ENCODE measurements at places on chromosomes 12 and 14. TPM values are rescaled to one million over a fixed set of nuclear protein-coding genes. Genes with fewer than 3 reads are reported as not detected.
A peak's percentile ranks its signal among the peaks of the same experiment; 100 is the strongest.

- DNase-seq: no peak
- peak overlapping the region; percentile 46 for H3K27ac ChIP-seq
- no peaks in the 10 kb centered on the region for H3K27me3 ChIP-seq
- no peak overlapping the region for H3K4me3 ChIP-seq
These were observed 286.3 kb downstream of the NUAK1 start for GRCh38 chr12:105852496-105852895.

The KRT6C gene
- not detected for total RNA-seq

DNA sequence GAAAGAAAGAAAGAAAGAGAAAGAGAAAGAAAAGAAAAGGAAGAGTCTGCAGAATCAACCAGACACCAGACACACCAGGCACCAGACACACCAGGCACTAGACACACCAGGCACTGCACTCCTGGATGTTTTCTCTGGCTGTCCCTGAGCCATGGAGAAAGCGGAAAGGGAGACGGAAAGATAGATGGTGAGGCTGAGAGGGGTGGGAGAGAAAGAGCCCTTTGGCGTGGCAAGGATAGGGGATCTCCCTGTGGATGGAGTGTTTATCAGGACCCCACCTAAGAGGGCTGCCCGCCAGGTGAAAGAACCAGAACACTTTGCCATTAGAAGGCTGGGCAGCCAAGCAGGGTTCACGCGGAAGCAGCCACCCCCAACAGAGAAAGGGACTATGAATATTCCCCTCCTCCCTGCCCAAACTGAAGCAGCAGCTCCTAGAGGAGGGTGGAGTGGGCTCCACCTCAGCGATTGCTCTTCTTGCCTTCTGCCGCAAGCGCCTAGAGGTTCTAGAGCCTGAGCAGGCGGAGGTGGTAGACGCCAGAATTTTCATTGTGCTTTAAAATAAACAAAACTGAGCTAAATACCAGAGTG, 13.4 kb downstream of the ST8SIA1 start:
- DNase-seq: no peak
- no peak overlapping the region for H3K27ac ChIP-seq
- H3K36me3 ChIP-seq: peaks cover 5% of the 10 kb centered on the region
- H3K4me1 ChIP-seq: no peaks in the 10 kb centered on the region

DNA sequence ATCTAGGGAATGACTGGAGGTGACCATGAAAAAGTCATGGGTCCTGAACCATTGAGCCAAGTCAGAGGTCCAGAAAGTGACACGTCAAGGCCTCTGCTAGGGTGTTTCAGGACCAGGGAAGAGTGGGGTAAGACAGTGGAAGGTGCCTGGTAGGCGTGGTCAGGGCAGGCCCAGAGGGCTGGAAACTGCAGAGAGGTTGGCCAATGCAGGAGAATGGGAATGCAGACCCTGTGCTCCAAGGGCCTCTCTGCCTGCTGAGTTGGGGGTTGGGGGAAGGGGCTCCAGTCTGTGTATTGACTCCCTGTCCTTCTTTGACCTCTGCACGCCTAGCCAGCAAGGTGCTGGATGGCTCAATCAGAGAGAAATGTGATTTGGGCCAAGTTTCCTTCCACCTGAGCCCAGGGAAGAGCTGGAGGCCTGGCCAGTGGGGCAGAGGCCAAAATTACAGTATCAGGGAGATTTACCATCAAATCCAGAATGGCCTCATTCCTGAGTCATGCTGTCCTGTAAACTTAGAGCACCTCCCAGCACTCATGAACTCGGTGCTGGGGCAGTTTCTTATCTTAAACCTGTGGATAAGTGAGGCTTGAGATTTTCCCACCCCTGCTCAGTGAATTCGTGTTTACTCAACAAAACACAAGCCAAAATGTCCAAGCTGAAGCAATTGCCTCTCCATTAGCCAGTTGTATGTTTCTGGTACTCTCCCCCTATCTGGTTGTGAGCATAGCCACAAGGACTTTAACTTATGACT, 24.4 kb downstream of the IRF2BPL start:
- H3K27ac ChIP-seq: no peak overlapping the region
- no peaks in the 10 kb centered on the region for H3K27me3 ChIP-seq
- DNase-seq: no peak
- no peaks in the 10 kb centered on the region for H3K36me3 ChIP-seq
- H3K4me1 ChIP-seq: peaks cover 35% of the 10 kb centered on the region
- no peak overlapping the region for H3K4me3 ChIP-seq

The NPC2 gene
- total RNA-seq: 160 TPM

DNA sequence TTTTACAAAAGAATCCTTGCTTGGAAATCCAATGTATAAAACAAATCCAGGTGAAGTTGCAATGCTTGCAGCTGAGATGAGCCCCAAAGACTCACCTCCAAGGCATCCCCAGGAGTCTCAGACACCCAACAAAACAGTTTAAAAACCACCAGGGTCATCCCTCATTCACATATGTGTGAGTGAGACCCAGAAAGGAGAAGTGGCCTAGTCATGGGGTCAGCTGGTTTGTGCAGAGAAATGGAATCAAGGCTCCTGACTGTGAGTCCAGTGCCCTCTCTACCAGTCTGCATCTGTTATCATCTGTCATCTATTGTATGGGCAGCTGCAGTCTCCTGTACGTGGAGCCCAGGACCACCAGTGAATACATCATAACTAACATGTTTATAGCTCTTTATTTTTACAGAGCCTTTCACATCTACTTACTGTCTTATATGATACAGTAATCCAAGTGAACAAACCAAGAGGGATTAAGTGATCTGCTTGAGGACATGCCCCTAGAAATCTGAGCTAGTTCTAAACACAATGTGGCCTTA, 27.1 kb downstream of the PLEKHG7 start:
- H3K36me3 ChIP-seq: no peaks in the 10 kb centered on the region
- H3K27me3 ChIP-seq: no peaks in the 10 kb centered on the region
- no peak overlapping the region for H3K27ac ChIP-seq
- peaks cover 7% of the 10 kb centered on the region for H3K4me1 ChIP-seq

- no peak for DNase-seq
- no peak overlapping the region for H3K27ac ChIP-seq
- H3K36me3 ChIP-seq: no peaks in the 10 kb centered on the region
- peaks cover 51% of the 10 kb centered on the region for H3K27me3 ChIP-seq
- H3K4me1 ChIP-seq: peaks cover 5% of the 10 kb centered on the region
- H3K4me3 ChIP-seq: peak overlapping the region; percentile 50
These were observed 65.8 kb upstream of the SLC8A3 start for GRCh38 chr14:70254476-70254961.

- H3K36me3 ChIP-seq: peaks cover 36% of the 10 kb centered on the region
- peak overlapping the region; percentile 88 for H3K27ac ChIP-seq
- no peak for DNase-seq
- no peaks in the 10 kb centered on the region for H3K27me3 ChIP-seq
- H3K4me3 ChIP-seq: no peak overlapping the region
These were observed 1.2 kb upstream of the C1R start for GRCh38 chr12:7093486-7093885.

- H3K27ac ChIP-seq: no peak overlapping the region
- no peaks in the 10 kb centered on the region for H3K27me3 ChIP-seq
- no peak overlapping the region for H3K4me3 ChIP-seq
- H3K36me3 ChIP-seq: no peaks in the 10 kb centered on the region
- no peaks in the 10 kb centered on the region for H3K4me1 ChIP-seq
These were observed 956.4 kb upstream of the TMEM132C start for GRCh38 chr12:127310548-127310947.

- no peaks in the 10 kb centered on the region for H3K4me1 ChIP-seq
- no peak overlapping the region for H3K4me3 ChIP-seq
- no peak for DNase-seq
- H3K27ac ChIP-seq: no peak overlapping the region
- H3K27me3 ChIP-seq: no peaks in the 10 kb centered on the region
- no peaks in the 10 kb centered on the region for H3K36me3 ChIP-seq
These were observed 76.3 kb upstream of the LMNTD1 start for GRCh38 chr12:25629341-25629740.

- H3K27ac ChIP-seq: no peak overlapping the region
- no peaks in the 10 kb centered on the region for H3K27me3 ChIP-seq
- H3K36me3 ChIP-seq: no peaks in the 10 kb centered on the region
- no peak overlapping the region for H3K4me3 ChIP-seq
- DNase-seq: no peak
These were observed 4.1 kb upstream of the RERG start for GRCh38 chr12:15225136-15225862.

DNA sequence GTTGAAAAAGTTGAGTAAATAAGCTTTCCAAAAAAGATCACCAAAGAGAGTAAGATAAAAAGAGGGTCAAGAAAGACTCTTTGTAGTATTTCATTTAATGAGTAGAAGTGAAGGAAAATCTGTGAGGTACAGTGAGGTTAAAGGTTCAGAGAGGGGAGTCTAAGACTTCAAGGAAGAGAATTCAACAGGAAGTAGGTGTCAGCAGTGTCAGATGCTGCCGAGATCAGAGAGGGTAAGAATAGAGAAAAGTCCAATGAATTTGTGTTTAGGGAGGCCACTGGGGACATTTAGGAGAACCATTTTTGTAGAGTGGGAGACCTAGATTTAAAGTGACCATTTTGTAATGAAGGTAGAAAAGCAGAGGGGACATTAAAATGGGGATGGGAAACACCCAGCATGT, 71.6 kb upstream of the KRAS start:
- no peaks in the 10 kb centered on the region for H3K27me3 ChIP-seq
- no peaks in the 10 kb centered on the region for H3K4me1 ChIP-seq
- no peak overlapping the region for H3K4me3 ChIP-seq
- no peak overlapping the region for H3K27ac ChIP-seq

- no peaks in the 10 kb centered on the region for H3K27me3 ChIP-seq
- H3K27ac ChIP-seq: no peak overlapping the region
- no peak overlapping the region for H3K4me3 ChIP-seq
- H3K4me1 ChIP-seq: no peaks in the 10 kb centered on the region
- DNase-seq: no peak
These were observed 442.8 kb upstream of the FBXO33 start for GRCh38 chr14:39875028-39875427.

DNA sequence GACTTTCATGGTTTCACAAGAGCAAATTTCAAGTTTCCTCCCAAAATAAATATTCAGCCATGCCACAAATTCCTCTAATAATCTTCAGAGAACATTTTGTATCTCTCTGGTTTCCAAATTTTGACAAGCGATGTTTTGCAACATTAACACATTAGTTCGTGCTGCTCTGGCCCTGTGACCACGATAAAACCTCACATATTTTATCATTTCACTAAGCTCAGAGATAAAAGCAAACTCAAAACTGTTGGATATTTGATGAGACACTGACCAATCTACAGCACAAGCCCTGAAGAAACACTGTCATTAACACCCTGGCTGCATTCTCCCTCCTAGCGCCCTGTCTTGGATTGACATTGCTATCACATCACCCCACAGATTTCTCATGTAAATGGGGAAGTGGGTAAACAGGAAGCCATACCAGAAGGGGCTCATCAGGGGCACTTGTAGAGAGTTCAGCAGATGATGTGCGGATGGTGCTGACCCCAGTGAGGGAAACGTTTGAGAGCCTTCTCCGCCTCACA, 264.3 kb downstream of the PRKD1 start:
- H3K27me3 ChIP-seq: no peaks in the 10 kb centered on the region
- H3K36me3 ChIP-seq: peaks cover 13% of the 10 kb centered on the region
- no peak overlapping the region for H3K27ac ChIP-seq
- no peak for DNase-seq

DNA sequence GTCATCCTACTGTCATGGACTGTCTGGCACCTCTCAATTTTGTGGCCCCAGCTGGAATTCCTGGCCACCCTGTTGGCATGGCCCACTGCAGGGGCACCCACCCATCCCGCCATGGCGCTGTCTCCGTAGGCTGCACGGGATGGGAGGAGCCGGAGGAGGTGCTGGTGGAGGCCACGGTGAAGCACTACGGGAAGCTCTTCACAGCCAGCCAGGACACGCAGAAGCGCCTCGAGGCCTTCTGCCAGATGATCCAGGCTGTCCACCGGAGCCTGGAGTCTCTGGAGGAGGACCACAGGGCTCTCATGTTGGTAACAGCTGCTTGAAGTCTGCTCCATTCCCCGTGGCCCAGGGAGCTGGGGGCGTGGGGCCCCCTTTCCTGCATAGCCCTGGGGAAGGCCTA, 3.9 kb downstream of the CCDC197 start:
- peaks cover 14% of the 10 kb centered on the region for H3K4me1 ChIP-seq
- H3K4me3 ChIP-seq: no peak overlapping the region
- H3K27me3 ChIP-seq: no peaks in the 10 kb centered on the region
- H3K27ac ChIP-seq: no peak overlapping the region
- H3K36me3 ChIP-seq: no peaks in the 10 kb centered on the region

GRCh38 chr14:33026850-33027430, 88.3 kb downstream of the NPAS3 start:
- H3K4me3 ChIP-seq: no peak overlapping the region
- no peaks in the 10 kb centered on the region for H3K4me1 ChIP-seq
- peak overlapping the region; percentile 3 for H3K27ac ChIP-seq

The KITLG gene
- 144 TPM for total RNA-seq

The LMNTD1 gene
- total RNA-seq: 1.2 TPM

DNA sequence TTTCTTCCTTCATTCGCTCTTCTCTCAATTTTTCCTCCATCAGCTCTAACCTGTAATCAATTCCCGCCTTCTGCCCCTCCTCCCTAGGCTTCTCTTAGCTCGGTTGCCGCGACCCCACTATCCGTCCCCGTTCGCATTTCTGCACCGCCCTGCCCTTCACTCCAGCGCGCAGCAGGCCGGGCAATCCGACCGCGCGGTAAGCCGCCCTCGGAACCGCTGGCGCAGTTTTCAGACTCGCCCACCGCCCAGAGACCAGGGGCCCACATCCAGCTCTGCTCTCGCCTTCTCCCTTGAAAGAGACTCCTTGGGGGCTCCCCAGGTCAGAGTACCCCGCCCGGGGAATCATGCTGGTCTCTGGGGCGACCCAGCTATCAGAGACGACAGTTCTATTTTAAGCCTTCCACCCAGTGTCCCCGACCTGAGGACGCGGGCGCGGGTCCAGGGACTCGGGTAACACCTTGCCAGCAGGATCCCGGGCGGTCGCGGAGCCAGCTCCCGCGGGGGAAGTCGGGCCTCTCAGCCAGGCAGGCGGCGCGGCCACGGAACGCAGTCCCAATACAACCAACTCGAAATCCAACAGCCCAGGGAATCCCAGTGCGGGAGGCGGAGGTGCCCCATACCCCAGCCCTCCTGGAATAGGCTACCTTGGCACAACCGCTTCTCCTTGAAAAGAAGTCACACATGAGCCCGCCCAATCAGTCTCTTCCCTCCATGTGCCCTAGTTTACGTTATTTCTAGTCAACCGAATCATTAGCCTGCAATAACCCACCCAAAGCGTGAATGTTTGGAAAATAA, 5.7 kb upstream of the SLC38A4 start:
- H3K36me3 ChIP-seq: no peaks in the 10 kb centered on the region
- H3K4me1 ChIP-seq: peaks cover 5% of the 10 kb centered on the region
- DNase-seq: no peak
- peak overlapping the region; percentile 45 for H3K4me3 ChIP-seq

The GPX2 gene
- total RNA-seq: not detected

- H3K36me3 ChIP-seq: no peaks in the 10 kb centered on the region
- no peaks in the 10 kb centered on the region for H3K27me3 ChIP-seq
- no peak for DNase-seq
- no peak overlapping the region for H3K27ac ChIP-seq
These were observed 146.5 kb upstream of the MYL2 start for GRCh38 chr12:111066744-111067437.

The MYL2 gene
- total RNA-seq: not detected

The ADAMTS20 gene
- not detected for total RNA-seq
